Activated effector memory CD4-positive, alpha-beta T cell treated with anti-CD3 and anti-CD28 coated beads, Interleukin-2, amount 50 U/mL, for 16 hours (primary cell): ENCODE measurements at places on chromosomes 7 and 10.
A peak's percentile ranks its signal among the peaks of the same experiment; 100 is the strongest.

- DNase-seq, result no peak
Measured at GRCh38 chr7:77786018-77786417, 12.2 kb downstream of the TMEM60 start.

DNA sequence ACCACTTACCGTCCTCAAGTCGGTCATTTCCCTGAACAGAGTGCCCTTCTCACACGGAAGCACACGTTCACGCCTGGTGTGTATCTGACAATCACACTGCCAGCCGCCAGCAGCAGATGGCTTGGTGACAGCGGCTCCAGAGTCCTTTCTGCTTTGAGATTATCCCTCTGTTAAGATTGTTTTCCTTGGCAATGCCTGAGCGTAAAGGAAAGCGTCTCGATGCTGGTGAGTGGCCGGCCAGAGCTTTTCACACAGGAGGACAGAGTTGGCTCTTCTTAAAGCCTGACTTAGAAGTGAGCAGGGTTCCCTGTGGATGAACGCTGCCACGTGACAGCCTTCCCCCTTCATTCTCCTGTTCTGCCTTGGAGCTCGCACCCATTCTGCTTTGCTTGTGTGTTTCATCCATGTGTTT, 22.1 kb upstream of the PRKAR1B start:
- peak; percentile 25 for DNase-seq

GRCh38 chr10:112761256-112761655, 188.8 kb upstream of the TCF7L2 start:
- DNase-seq, result no peak

- DNase-seq, result peak; percentile 81
Measured at GRCh38 chr7:128933180-128933891, 4.4 kb upstream of the IRF5 start.

DNA sequence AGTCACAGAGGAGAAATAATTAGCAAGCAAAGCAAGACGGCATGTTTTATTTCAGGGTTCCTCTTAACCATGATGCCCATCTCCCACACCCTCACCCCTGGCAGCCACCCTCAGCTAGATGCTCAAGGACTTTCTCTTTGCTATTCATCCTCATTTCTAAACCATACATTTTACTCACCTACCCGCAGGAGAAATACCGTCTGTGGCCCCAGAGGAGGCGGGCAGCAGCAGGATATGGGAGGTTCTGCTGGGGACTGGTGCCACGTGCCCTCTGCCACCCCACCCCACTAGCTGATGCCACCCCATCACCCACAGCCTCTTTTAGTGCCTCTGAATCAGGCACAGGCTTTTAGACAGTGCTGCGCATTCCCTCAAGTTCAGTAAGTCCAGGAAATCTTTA, 168.7 kb upstream of the ITGB1 start:
- DNase-seq, result peak; percentile 78
